Right ventricle myocardium superior (tissue), 1 donor: ENCODE measurements at places on chromosomes 3 and 15. TPM values are rescaled to one million over a fixed set of nuclear protein-coding genes. Genes with fewer than 3 reads are reported as not detected.

TMEM108 gene
- total RNA-seq = 1.5 TPM

TNNC1 gene
- 7,948 TPM for total RNA-seq

DNA sequence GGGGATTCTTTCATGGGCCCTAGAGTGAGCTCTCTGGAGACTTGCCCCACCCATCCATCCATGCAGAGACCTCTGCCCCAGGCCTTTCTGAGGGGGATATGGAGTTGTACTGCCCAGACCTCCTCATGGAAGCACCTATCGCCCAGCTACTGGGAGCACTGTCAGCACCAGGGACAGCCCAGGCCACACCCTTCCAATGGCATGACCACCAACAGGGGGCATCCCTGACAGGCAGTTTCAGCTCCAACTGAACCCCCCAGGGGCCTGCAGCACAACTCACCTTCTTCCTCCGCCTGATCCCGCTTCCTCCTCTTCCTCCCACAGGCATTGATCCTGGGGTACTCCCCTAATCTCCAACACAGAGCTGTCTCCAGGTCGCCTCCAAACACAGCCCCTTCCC is 21.8 kb downstream of the MRPS11 start:
- DNase-seq = no peak

GRCh38 chr15:52050416-52050815 is 31.4 kb downstream of the MAPK6 start:
- DNase-seq = no peak

- DNase-seq = no peak
Measured at GRCh38 chr3:108966773-108967172, 13.1 kb upstream of the GUCA1C start.

GRCh38 chr3:40524568-40525285 is at the start of gene ZNF621:
ZNF621 (plus strand) TSS chr3:40524960; CDS start chr3:40525841, 881 bp downstream.
- peak; percentile 95 for DNase-seq

GRCh38 chr3:171811913-171812335 is 1.6 kb upstream of the PLD1 start:
- DNase-seq = no peak

SOX14 gene
- not detected for total RNA-seq

DNA sequence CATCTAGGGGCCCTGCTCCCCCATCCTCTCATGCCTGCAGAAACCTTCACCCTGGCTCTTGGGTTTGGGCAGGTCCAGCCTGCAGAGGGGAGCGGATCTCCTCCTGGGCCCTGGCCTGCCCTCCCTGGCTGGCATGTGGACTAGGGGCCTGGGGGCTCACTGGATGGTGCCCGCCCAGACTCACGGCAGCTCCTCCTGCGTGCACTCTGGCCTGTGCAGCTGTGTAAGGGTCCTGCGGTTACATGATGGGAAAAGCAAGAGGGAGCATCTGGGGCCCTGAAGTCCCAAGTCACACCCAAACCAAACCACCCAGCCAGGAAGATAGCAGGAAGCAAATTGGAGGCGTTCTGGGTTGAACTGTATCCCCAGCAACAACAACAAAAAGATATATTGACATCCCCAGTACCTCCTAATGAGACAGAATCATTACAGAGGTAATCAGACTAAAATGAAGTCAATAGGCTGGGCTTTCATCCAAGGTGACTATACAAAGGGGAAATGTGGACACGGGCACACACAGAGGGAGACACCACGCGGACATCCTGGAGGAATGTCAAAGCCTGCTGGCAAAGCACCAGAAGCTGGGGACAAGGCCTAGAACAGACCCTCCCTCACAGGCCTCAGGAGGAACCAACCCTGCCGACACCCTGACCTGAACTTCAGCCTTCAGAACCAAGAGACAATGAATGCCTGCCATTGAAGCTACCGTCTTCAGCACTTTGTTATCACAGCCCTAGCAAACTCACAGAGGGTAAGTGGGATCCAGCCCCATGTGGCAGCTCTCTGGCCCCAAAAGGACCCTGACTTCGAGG is 10.4 kb upstream of the CLK3 start:
- peak; percentile 20 for DNase-seq

- no peak for DNase-seq
Measured at GRCh38 chr3:62073038-62073437, 300.3 kb downstream of the FEZF2 start.
